EL (cell line): ENCODE measurements at places on chromosomes 13 and 19.
A peak's percentile ranks its signal among the peaks of the same experiment; 100 is the strongest.

DNA sequence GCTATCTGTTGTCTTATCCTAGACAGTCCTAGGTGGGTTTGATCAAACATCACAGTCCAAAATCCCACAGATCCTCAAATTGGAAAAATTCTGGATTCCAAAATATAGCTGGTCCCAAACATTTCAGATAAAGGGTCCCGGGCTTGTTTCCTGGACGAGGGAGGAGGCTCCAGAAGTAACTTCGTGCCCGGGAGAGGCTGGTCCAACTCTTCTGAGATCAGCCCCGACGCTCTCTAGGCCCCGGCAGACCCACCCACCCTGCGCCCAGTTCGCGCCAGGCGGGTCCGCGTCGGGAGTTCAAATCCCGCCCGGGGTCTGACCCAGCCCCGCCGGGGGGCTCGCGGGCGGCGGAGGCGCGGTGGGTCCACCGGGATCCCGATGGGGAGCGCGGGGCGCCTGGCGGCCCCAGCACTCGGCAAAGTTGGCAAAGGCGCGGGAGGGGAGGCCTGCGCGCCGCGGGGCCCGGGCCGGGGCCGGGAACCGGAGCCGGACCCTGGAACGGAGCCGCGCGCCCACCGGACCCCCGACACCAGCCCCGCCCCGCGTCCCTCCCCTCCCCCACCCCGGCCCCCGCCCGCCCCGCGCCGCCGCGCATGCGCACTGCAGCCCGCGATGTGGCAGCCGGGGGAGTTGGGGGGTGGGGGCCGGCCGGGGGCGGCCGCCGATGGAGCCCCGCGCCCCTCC, 513 bp downstream of the MIER2 start:
- DNase-seq = peak; percentile 27

- no peak for DNase-seq
These were observed 94.5 kb upstream of the TEX29 start for GRCh38 chr13:111225810-111226546.

DNA sequence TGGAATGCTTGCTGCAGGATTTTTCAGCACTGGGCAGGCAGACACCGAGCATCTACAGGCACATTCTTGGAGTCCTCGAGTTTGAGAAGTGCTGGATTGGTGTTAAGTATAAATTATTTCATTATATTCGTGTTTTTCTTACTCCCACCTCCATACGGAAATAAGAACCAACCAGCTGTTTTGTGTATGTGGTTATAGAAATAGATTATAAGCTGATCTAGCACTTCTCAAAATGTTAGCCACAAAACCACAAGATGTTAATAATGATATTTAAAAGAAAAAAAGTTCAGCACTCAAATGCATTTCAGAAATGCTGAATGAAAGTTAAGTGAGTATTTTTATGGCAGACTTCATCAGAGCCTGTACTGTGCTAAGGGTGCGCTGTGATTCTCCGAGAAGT, 24.0 kb upstream of the TEX29 start:
- DNase-seq = no peak

- DNase-seq = no peak
These were observed 10.2 kb downstream of the USP12 start for GRCh38 chr13:27161423-27161822.

DNA sequence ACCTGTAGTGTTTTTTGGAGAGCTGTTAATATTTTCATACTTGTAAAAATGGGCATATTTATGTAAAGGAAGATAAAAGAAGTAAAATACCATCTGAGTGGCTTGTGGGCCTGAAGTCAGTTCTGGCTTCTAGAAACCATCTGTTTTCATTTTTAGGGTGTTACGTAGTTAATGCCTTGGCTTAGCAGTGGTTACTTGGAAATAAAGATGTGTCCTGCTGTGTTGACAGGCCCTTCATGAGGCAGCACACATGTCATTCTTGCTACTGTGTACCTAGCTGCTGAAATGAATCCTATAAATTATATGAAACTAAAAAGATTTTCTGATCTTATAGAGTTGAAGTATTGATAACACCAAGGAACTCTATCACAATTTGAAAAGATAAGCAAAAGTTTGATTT, 16.0 kb downstream of the ILF3 start:
- no peak for DNase-seq

DNA sequence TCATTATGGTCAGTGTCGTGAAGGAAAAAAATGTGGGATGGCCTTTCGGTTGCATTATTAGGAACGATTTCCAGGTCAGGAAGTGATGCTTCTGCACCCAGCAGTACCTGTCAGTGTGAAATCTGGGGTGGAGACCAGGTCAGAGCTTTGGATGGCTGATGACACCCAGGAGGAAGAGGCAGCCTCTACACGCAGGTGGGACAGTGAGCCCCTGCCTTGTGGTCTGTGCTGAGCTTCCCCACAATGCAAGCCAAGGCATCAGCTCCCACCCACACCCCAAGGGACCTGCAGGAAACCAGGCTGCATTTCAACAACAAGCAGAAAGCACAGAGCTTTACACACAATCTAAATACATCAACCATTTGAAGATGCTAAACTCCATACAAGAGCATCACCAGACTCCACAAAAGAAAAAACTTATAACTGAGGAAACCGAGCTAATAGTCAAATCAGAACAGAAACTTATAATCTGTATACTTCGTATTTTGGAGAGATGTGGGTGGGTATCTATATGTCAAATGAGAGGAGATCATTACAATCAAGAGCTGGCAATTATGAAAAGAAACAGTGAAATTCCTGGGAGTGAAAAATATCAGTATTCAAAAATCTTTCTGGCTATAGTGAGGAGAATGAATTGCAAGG, 130.1 kb downstream of the ZDHHC20 start:
- DNase-seq = no peak

DNA sequence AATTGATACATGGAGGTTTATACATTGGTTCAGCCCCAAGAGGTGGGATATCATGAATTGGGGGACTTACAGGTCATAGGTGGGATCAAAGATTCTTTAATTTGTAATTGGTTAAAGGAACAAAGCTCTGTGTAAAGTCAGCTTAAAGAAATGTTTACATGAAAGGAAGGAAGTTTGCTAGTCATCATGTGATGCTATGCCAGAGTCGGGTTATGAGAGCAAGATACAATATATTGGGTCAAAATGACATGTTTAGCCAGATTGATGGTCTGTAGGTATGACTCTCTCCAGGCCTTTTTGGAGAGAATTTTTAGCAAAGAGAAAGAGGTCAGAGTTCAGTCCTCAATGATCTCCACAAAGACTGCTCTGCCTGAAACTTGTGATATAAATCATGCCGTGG, 5.3 kb upstream of the CYSLTR2 start:
- no peak for DNase-seq

DNA sequence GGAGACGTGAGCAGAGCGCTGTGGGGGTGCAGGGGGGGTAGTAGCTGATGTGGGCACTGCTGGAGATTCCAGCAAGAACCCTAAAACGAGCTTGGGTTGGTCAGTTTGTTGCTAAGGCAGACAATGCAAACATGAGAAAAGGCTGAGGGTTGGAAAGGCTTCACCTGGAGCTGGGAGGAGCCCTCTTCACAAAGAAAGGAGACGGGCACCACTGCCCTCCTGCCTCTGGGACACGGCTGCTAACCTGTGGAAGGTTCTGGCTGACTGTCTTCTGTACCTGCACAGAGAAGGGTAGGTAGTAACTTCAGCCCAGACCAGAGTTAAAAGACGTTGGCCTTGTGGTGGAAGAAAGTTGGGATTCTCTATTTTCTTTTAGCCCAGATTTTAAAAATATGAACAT, 108.7 kb downstream of the SUCLA2 start:
- DNase-seq = no peak

DNA sequence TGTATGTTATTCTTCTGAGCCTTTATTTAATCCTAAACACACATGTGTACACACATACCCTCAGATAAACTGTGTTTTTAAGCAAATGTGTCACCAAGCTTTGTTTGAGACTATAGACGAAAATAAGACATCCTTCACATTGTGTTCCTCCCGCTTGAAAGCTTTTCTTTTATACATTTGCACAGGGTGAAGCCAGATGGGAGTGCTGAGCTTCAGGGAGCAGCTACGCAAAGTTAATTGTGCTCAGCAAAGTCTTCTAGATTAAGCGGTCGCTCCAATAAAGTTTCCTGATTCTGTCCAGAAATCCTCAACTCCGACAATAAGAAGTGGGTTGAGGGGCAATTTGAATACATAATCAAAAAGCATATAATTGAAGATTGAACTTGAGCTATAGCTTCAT, 117.2 kb upstream of the ARGLU1 start:
- no peak for DNase-seq

DNA sequence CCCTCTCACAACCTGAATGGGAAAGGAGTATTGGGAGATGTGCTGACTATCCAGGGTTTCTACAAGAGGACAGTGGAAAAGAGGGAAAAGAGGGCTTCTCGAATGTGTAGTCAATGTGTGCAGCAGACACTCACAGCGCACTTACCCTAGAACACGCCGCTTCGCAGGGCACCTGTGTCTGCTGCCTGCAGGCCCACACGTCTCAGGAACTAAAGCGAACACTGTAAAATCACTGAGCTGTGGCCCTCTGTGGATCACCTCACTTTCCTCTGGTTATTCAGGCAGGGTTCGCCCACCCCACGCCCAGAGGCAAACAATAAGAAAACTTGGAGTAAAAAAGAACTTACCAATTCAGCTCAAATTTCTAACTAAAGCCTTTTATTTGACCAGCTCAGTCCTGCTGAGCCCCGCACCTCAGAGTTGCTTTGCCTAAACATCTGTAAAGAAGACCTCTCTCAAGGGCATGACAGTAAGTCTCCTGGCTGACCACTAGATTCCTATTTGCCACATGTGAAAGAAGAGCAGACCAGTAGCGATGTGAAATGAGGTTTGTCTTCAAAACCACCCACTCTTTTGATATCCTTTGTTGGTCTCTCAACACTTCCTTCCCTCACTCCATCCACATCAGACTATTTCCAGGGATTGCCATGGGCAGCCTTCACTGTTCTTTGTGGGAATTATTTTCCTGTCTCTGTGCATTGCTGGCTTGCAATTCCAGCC, 19.3 kb upstream of the DOCK9 start:
- no peak for DNase-seq

GRCh38 chr19:14183741-14184350, 22.1 kb downstream of the ADGRL1 start:
- DNase-seq = no peak

DNA sequence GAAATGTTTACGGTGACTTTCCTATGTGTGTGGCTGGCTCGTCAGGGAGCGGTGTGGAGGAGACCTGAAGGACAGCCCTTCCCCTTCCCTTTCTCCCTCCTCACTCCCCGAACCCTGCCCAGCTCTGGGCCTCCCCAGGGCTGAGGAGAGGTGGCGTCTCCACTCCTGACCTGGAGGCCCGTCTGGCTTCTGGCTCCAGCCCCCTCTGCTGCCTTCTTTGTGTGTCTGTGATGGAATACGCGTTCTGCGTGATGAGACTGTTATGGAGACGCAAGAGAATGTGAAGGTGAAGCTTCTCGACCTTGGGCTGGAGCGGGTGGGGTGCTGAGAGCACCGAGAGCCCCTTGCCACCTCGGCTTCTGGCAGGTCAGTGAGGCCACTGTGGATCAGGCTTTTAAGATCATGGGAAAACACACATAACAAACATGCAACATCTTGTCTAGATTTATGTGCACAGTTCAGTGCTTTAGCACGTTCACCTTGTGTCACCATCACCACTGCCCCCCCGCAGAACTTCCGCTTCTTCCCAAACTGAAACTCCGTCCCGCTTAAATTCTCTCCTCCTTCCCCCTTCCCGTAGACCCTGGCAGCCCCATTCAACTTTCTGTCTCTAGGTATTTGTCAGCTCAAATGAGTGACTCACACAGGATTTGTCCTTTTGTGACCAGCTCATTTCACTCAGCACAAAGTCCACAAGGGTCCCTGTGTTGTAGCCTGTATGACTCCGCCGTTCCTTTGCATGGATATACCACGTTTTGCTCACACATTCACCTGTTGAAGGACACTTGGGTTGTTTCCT, 24.7 kb downstream of the ATP11A start:
- DNase-seq = no peak

DNA sequence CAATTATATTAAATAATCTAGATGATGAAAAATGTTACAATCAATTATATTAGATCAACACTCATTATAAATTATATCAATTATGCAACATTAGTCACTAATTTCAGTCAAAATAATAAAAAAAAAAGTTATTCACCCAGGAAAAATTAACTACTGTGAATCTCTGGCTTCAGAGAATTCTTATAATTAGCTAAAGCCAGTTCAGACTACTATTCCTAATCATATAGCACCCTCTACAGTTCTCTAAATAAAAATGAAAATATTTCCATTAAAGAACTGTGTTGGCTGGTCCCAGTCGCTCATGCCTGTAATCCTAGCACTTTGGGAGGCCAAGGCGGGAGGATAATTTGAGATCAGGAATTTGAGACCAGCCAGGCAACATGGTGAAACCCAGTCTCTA, 33.0 kb downstream of the XPO4 start:
- no peak for DNase-seq

DNA sequence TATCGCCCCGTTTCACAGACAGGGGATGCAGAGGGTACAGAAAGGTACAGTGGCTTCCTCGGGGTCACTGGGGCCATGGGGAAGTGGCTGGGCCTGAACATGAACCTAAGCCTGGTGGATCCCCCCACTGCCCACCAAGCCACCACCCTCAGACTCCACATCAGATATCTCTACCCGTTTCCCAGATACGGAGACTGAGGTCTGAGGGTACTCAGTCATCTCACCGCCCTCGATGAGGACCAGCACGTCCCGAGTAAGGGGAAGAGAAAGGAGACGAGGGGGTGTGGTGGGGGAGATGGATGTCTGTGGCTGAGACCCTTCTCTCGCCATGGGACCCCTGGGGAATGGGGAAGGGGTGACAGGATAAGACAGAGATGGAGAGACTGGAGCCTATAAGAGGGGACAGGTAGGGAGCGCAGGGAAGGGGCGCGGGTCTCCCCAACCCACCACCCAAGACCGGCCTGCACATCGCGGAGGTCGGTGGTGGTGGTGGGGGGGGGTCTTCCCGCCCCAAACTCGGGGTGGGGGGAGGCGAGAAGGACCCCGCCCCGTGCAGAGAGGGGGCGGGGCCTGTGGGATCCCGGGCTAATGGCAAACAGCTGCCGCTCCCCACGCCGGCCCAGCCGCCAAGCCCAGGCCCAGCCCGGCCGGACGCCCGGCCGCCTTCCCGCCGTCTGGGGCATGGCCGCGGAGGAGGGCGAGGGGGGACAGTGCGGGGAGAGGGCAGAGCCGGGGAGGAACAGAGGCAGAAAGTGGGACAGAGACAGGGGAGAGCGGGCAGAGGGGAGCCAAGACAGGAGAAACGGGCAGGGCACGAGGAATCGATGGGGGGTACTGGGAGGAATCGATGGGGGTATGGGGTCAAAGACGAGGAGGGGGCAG, 698 bp downstream of the KANK2 start:
- peak; percentile 56 for DNase-seq

DNA sequence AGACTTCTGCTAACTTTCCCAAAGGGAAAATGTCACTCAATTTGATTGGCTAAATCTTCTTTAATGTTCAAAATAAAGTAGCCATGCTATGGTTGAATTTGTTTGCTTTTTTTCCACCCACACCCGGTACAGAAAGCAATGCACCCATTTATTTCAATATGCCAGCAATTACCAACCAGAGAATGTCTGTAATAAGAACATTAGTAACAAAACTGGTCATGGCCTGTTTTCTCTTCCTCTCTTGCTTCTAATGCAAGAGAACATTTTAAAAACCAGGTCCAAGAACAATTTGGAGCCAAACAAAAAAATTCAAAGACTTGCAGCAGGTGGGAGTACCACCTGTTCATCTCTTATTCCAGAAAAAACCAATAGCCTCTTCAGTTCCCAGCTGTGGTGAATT, 1108.8 kb upstream of the PCDH20 start:
- DNase-seq = no peak
